ENCODE measurements at places on chromosomes 6 and 20.

GRCh38 chr6:67450641-67451040 is 1184.4 kb upstream of the ADGRB3 start:
- DNase-seq = no peak

DNA sequence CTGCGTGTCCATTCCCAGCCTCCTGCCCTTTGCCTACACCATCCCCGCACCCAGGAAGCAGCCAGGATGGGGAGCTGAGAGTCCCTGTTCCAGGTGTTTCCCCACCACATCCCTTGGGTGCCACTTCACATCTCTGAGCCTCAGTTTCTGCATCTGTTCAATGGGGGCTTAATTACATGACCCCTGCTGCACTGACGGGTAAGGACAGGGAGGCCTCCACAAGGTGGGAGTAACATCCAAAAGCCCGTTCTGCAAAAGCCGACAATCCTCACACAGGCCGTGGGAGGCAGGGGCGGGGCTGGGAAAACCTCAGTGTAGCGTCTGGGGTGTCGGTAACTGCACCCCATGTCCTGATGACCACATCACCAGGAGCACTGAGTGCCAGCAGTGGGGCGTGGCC is 41.3 kb downstream of the GRM4 start:
- no peak for DNase-seq

GRCh38 chr6:125188037-125188436 is 34.5 kb downstream of the TPD52L1 start:
- no peak for DNase-seq

GRCh38 chr6:84086545-84087429 is 53.2 kb downstream of the MRAP2 start:
- no peak for DNase-seq

- no peak for DNase-seq
Measured at GRCh38 chr6:35099116-35099515, 42.0 kb downstream of the TCP11 start.

- DNase-seq = no peak
Measured at GRCh38 chr6:11317885-11318771, 85.7 kb upstream of the NEDD9 start.

GRCh38 chr6:99120641-99121040 is 172.9 kb upstream of the FBXL4 start:
- no peak for DNase-seq

DNA sequence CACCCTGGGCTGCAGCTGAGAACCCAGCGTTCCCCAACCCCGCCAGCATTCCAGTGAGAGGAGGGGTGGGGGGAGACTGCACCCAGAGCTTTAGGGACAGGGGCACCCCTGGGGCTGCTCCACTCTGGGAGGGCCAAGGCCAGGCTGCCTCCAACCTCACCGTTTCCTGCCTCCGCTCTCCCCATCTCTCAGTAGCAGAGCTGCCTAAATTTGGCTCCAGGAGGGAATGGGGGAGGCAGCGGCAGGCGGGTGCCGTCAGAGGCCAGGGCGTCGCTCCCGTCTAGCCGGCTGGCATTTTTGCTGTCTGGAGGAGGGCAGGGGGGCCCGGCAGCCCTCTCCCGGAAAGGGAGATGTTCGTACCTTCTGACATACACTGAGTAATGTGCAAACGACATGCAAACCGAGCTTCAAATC is 46.6 kb downstream of the NOL4L start:
- DNase-seq = no peak

DNA sequence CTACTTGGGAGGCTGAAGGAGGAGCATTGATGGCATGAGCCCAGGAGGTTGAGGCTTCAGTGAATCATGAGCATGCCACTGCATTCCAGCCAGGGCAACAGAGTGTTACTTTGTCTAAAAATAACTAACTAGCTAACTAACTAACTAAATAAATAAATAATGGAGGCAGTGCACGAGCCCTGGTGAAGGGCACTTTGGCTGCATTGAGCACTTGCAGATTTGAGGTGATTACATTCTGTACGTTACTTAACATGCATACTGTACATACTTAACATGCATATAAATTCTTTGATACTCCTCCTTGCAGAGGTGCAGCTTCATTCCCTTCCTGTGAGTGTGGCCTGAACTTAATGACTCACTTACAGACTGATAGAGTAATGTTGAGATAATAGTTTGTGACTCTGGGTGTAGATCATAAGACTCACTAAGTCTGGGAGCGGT is 10.7 kb downstream of the HLA-A start:
- no peak for DNase-seq

DNA sequence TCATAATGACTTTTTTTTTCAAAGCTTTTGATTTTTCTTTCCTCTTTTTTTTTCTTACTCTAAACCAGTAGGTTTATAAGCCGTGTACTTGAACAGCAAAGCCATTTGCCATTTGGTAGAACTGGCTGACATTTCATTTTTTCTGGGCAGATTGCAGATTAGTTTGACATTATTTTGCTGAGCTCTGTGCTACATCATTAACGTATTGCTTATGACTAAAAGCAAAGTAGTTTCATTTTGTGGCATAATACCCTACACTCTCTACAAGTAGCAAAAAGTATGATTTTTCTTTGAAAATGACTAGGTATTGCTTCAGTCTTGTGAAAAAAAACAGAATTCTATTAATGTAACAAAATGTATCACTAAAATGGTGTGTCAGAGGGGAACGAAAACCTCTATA is 141.3 kb downstream of the GRIK2 start:
- DNase-seq = no peak

GRCh38 chr6:11343963-11344723 is 111.7 kb upstream of the NEDD9 start:
- no peak for DNase-seq

- no peak for DNase-seq
Measured at GRCh38 chr6:45447005-45447404, 69.3 kb upstream of the SUPT3H start.

DNA sequence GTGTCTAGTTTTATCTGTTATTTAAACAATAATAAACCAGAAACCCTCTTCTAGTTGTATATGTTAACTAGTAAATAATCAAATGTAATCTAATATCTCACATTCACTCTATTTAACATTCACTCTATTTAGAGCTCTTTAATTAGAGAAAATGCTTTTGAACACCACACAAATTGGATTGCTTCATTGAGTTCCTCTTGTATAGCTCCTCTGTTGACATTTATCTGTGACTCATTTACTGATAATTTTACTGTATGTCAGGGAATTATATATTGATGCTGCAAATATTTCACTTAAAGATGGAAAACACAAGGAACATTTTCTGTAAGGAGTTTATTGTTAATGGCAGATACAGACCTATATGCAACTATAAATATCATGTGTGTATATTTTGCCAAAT is 594.6 kb downstream of the COL12A1 start:
- DNase-seq = no peak

GRCh38 chr20:9359561-9360308 is 154.7 kb upstream of the LAMP5 start:
- peak; percentile 18 for DNase-seq

DNA sequence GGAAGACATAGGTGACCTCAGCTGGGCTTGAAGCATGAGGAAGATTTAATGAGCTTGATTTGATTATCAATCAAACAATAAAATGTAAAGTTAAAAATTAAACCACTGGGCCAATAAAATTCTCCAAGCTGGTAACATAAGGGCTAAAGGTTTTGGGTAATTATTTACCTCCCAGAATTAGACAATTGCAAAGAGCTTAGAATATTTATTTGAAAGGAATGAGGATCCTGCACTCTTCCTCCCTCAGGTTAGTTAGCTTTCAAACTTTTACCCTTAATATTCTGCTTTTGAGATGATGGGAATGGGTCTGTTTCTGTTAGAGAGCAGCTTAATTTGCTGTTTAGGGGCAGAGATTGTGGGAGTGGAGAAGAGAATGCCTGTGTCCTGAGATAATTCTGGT is at the start of gene SLC17A4:
Gene SLC17A4 (plus strand): TSS at position 208 of the 400 bp plus-strand sequence. CDS start 7,221 bp downstream, outside the sequence.
- no peak for DNase-seq

DNA sequence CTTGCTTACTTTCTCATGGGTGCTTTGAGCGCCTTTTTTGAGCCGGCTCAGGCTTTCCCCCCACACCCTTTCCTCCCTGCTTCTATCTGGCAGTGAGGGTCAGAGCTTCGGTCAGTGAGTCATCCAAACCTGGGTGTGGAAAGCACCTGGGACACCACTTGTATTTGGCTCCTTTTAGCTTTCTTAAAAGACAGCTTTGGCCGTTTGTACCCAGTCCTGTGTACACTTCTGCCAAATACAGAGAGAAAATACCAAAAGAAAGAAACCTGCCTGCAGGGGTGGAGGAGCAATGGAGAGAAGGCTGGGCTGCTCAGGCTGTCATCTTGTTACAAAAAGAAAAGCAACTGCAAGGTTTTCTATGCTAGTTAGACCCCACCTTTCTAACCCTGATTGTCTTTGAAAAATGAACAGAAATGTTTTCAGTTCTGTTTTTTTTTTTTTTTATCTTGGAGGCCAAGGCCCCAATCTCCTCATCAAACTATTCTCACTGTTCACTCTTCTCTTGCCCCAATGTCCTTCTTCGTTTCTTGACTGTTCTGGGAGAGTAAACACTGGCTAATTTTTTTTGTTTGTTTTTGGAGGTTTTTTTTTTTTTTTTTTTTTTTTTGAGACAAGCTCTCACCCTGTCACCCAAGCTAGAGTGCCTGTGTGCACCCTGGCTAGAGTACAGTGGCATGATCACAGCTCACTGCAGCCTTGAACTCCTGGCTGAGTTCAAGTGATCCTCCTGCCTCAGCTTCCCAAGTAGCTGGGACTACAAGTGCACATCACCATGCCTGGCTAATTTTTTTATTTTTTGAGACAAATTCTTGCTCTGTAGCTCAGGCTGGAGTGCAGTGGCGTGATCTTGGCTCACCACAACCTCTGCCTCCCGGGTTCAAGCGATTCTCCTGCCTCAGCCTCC is 76.4 kb downstream of the SSR1 start:
- DNase-seq = no peak

DNA sequence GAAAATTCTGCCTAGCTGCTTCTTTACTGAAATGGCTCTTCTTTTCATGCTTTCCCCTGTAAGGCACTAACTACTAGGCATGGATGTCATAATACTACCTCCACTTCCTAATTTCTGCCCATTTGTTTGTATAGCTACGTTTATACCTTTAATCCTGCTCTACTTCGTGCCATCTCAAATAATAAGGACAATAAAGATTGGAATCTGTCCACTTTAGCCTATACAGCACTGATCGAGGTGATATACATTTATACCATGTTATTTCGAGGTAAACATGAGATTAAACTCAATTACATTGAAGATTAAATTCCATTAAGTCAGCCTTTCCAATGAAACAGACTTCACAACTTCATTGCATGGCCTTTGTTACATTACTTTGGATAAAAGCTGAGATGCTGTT is 390.6 kb upstream of the MARCKS start:
- no peak for DNase-seq

- DNase-seq = no peak
Measured at GRCh38 chr6:138005846-138006245, 101.4 kb downstream of the PERP start.

DNA sequence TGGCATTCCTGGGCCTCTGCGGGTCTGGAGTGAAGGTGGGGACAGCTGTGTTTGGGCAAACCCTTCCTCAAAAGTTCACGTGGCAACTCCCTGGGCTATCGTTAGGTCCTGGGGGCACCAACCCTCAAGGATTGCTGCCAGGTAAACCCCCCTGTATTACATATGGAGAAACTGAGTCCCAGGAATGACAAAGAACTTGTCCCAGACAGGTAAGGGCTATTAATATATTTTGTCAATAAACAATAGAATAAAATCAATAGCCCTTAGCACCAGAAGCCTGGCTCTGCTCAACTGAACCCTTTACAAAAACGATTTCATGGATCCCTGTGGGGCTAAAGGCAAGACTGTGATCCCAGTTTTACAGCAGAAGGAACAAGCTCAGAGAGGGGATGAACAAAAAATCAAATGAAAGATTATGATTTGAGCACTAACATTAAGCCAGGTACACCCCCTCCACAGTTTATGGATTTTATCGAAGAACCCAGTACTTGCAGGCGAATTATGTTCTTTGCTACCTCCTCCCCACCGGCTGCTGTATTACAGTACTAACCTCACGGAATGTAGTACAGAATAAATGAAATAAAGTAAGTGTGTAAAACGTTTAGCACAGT is 2.7 kb downstream of the ID1 start:
- no peak for DNase-seq

GRCh38 chr6:133408543-133408942 is 167.4 kb downstream of the EYA4 start:
- no peak for DNase-seq

GRCh38 chr6:11771473-11772048 is 7.0 kb downstream of the ADTRP start:
- DNase-seq = no peak

Measured in Jurkat, Clone E6-1 (cell line).